Activated naive CD8-positive, alpha-beta T cell treated with anti-CD3 and anti-CD28 coated beads, Interleukin-2, amount 10 ng/mL, durations not matched to agents 7 days and 5 days (primary cell): ENCODE measurements at places on chromosomes 2 and 18. TPM values are rescaled to one million over a fixed set of nuclear protein-coding genes. Genes with fewer than 3 reads are reported as not detected.

Gene RGPD4
- total RNA-seq = 0.31 TPM

Gene EFEMP1
- not detected for total RNA-seq

Gene DNAJC27
- 9.3 TPM for total RNA-seq

Gene MFSD2B
- not detected for total RNA-seq

Gene MTERF4
- total RNA-seq = 88.1 TPM

Gene DSC2
- not detected for total RNA-seq

Gene IL1RN
- 4.0 TPM for total RNA-seq

Gene CXCR1
- total RNA-seq = 0.14 TPM

Gene SERPINB3
- not detected for total RNA-seq

Gene SERPINB4
- total RNA-seq = not detected

Gene UPP2
- total RNA-seq = not detected

Gene UGT1A1
- not detected for total RNA-seq

Gene CD8B
- 483 TPM for total RNA-seq

Gene FBLN7
- 1.8 TPM for total RNA-seq

Gene CRYBA2
- not detected for total RNA-seq

Gene GTF2A1L
- total RNA-seq = not detected

Gene RGPD3
- total RNA-seq = not detected

Gene MEP1B
- total RNA-seq = not detected

Gene TNP1
- total RNA-seq = not detected

Gene SAG
- total RNA-seq = 0.45 TPM

Gene ALPP
- total RNA-seq = not detected

Gene OSBPL6
- total RNA-seq = 0.20 TPM

Gene MRPL44
- total RNA-seq = 28.3 TPM

Gene ALPI
- total RNA-seq = not detected

Gene SP110
- total RNA-seq = 153 TPM

Gene ST6GAL2
- not detected for total RNA-seq

Gene CD8A
- 683 TPM for total RNA-seq

Gene VWC2L
- not detected for total RNA-seq

Gene TCF23
- not detected for total RNA-seq

Gene CAPN13
- total RNA-seq = not detected

Gene SGPP2
- total RNA-seq = 1.2 TPM

Gene EPHA4
- total RNA-seq = 32.8 TPM

Gene GCA
- total RNA-seq = 14.7 TPM

Gene DSG1
- not detected for total RNA-seq

Gene SLC8A1
- total RNA-seq = 0.75 TPM

Gene SPDYA
- total RNA-seq = 1.9 TPM

Gene DPP10
- not detected for total RNA-seq

Gene SP5
- not detected for total RNA-seq

Gene TEX51
- not detected for total RNA-seq
